ENCODE measurements at places on chromosomes 4 and X.

GRCh38 chr4:114383721-114384120 is 214.9 kb upstream of the UGT8 start:
- no peak for DNase-seq

DNA sequence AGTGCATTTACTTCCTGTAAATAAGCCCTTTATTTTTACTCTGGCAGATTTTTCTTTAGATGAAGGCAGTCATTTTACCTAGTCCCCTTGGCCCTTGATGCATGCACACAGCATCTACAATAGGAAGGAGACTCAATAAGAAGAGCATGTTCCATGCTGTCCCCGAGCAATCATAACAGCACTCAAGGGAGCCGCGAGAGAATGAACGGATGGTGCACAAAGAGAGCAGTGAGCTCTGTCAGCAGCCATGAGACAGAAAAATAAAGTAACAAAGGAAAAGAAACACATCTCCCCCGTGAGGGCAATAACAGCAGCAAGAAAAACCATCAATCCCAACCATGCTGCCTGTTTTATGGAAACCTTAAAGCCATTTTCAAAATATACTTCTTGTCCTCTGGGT is 11.9 kb downstream of the SMIM31 start:
- DNase-seq: no peak

DNA sequence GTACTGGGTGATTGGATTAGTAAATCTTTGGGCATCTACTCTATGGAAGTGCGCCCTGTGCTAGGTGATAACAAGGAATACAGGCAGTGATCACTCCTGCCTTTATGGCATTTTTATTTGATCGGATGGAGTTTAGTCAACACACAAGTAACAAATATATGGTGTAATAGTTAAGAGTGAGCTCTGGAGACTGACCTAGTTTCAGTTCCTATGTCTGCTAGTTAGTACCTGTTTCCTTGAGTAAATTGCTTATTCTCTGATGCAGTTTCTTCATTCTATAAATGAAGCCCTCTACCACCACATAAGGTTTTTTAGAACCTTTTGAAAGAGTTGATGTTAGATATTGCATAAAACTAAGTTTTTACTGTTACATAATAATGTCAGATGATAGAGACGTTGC is 134.6 kb downstream of the KDM6A start:
- no peak for DNase-seq

GRCh38 chrX:43176686-43177085 is 398.7 kb upstream of the PPP1R2C start:
- DNase-seq: no peak

DNA sequence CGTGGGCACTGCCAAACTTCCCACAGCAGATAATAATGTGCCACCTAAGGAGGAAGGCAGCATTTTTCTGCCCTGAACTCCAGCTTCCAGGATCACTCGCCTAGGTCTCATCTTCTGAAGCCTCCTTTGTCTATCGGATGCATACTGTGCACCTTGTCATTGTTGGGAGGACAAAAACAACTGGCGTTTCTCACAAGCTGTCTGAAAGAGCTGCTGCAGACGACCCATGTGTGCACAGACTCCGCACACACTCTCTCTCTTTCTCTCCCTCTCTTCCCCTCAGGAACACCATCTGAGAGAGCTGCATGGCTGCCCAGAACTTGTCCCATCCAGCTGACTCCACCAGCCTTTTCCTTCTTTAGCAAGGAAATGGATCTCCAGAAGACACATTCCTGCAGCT is 83.0 kb downstream of the MAML3 start:
- DNase-seq: no peak

GRCh38 chrX:68665502-68665901 is 18.0 kb downstream of the STARD8 start:
- DNase-seq: no peak

- DNase-seq: no peak
These were observed 13.3 kb downstream of the CETN2 start for GRCh38 chrX:152817078-152817764.

DNA sequence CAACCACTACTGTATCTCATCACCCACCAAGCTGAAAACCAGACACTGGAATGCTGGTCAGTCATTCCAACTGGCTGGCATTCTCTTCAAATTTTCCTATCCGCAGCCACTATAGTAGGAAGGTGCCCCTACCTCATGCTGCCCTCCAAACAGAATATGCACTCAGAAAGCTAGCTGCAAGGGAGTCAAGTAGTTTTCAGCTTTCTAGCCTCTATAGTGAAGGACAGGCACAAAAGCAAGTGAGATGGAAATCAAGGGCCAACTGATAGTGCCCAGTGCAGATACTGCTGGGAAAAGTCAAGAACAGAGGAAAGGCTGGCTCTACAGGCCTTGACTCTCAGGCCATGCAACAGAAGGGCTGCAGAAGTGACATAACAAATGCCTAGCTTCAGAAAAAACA is 47.2 kb downstream of the BCOR start:
- DNase-seq: no peak

- DNase-seq: no peak
These were observed 290.5 kb upstream of the TEX13C start for GRCh38 chrX:125029131-125029530.

DNA sequence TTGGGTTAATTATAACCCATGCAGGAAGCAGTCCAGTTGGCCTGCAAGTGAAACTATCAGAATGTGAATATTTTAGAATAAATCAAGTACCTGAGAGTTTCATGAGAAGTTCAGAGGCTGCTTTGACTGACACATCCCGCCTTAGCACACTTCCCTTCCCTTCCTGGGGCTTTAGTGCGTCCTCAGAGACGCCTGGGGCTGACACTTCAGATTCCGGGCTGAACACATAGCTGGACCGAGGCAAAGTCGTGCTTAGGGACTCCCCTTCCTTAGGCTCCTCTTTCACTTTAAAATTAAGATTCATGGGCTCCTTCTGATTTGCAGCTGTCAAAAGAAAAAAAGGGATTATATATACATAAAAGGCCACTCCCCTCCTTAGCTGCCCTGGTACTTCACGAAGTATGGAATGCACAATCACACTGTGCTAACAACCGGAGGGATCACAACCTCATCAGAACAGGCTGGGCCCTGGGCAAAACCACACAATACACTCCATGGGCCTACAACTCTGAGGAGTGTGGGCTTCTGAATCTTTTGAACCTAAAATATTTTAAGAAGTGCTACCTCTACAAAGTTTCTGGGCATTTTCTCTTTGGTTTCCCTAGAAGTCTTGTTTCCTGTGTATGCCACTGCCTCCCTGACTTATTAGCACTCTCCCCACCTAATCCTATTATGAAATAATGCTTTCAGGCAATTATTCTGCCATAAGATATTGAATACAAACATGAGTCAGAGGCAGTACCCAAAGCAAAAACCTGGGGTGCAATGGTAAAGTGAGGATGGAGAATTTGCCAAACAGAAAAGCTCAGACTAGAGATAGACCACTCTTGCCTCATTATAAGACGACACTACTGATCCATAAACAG is 68.2 kb downstream of the ZNF827 start:
- DNase-seq: no peak

DNA sequence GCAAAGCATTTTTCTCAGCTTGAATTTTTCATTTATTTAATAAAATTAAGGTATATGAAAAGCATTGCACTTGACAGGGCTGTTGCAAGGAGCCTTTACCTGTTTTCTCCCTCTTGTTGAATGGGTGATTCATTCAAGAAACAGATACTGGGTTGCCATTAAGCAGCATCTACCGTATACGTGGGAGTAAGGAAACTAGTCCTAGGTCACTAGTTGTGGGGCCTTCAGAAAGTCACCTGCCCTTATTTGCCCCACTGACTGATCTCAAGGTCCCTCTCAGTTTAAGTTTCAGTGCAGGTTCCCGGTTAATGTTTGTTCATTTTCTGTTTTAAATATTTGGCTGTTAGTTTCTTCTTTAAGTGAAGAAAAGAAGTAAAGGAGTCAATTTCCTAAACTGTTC is 34.0 kb downstream of the LHFPL1 start:
- DNase-seq: no peak

DNA sequence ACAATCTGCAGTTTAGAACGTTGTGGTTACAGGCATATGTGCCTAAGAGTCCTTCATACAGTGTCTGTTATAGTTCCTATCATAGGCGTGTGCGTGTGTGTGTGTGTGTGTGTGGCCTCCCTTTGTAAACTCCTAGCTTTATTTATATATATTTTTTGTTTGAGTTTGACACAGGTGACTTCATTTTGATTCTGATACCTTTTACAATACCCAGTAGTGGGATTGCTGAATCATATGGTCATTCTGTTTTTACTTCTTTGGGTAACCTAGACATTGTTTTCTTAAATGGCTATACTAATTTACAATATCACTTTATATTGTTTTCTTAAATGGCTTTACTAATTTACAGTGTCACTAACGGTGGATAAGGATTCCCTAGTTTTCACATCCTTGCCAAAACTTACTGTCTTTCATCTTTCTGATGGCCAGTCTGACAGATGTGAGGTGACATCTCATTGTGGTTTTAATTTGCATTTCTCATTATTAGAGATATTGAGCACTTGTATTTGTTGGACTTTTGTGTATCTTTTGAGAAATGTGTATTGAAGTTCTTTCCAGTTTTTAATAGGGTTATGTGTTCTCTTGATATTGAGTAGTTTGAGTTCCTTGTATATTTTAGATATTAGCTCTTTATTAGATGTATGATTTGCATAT is 211.1 kb upstream of the NUDT6 start:
- DNase-seq: no peak

- no peak for DNase-seq
These were observed 221.9 kb downstream of the GPM6A start for GRCh38 chr4:175590205-175590604.

GRCh38 chr4:17523662-17524061 is 8.7 kb downstream of the CLRN2 start:
- no peak for DNase-seq

- no peak for DNase-seq
These were observed 60.7 kb upstream of the RAPGEF2 start for GRCh38 chr4:159042097-159042605.

- peak; percentile 42 for DNase-seq
These were observed 4.6 kb upstream of the KANTR start for GRCh38 chrX:53089224-53089842.

All from activated CD4-positive, alpha-beta T cell treated with anti-CD3 and anti-CD28 coated beads, Interleukin-2, amount 10 ng/mL, durations not matched to agents 7 days and 5 days (primary cell).